ENCODE measurements at places on chromosomes 7 and 10. TPM values are rescaled to one million over a fixed set of nuclear protein-coding genes. Genes with fewer than 3 reads are reported as not detected.

GRCh38 chr10:132929953-132930548 is 12.3 kb downstream of the CFAP46 start:
- no peaks in the 10 kb centered on the region for H3K36me3 ChIP-seq
- H3K4me3 ChIP-seq: no peak overlapping the region
- H3K27me3 ChIP-seq: no peaks in the 10 kb centered on the region
- H3K27ac ChIP-seq: no peak overlapping the region
- DNase-seq: peak; percentile 69

- no peak overlapping the region for H3K27ac ChIP-seq
- H3K27me3 ChIP-seq: no peaks in the 10 kb centered on the region
- H3K4me1 ChIP-seq: peaks cover 31% of the 10 kb centered on the region
- H3K36me3 ChIP-seq: no peaks in the 10 kb centered on the region
These were observed 39.6 kb downstream of the VSTM4 start for GRCh38 chr10:49075743-49076142.

GRCh38 chr7:21675255-21675654 is 132.4 kb downstream of the DNAH11 start:
- H3K27ac ChIP-seq: no peak overlapping the region
- no peak overlapping the region for H3K4me3 ChIP-seq
- H3K36me3 ChIP-seq: no peaks in the 10 kb centered on the region
- no peaks in the 10 kb centered on the region for H3K27me3 ChIP-seq

Gene FAM185A
- 8.1 TPM for total RNA-seq

Gene AASS
- 35.6 TPM for total RNA-seq

DNA sequence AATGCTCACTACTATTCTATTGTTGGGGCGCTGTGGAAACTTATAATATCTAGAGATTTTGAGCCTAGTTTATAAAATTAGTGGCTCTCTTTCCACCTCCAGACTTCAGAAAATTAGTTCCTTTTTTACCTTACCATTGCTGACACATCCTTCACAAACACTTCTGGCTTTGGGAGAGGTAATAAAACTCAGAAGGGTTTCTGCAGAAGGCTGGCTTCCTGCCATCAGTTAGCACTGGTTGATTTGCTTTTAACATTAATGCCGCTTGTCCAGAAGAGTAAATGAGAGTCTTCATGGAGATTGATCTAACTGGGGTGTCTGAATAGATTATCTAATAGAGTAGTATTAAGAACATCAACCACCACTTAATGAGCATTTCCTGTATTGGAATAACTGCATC is 20.3 kb downstream of the ACSM6 start:
- no peaks in the 10 kb centered on the region for H3K27me3 ChIP-seq
- H3K27ac ChIP-seq: no peak overlapping the region
- H3K4me1 ChIP-seq: no peaks in the 10 kb centered on the region
- H3K36me3 ChIP-seq: no peaks in the 10 kb centered on the region

DNA sequence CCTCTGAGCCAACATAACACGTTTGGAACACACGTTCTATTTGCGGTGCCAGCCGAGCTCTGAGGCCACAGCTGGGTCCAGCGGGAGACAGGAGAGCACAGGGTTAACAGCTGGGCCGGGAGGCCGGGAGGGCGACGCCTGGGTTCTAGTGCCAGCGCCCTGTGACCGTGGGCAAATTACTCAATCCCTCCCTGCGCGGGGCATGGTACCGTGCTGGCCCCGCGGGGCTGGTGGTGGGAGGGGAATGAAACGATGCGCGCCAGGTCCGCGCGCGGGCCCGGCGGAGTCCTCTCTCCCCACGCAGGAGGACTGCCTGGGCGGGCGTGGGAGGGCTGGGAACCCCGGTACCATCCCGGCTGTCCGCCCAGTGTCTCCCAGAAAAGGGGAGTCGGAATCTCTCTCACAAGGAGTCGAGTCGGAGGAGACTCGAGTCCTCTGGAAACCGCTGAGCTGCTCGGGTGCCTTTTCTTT is 30.4 kb downstream of the LEP start:
- H3K27ac ChIP-seq: no peak overlapping the region
- H3K4me3 ChIP-seq: peak overlapping the region; percentile 11
- peak; percentile 58 for DNase-seq
- peaks cover 35% of the 10 kb centered on the region for H3K27me3 ChIP-seq

- H3K4me1 ChIP-seq: no peaks in the 10 kb centered on the region
- H3K27ac ChIP-seq: no peak overlapping the region
- H3K36me3 ChIP-seq: peaks cover 10% of the 10 kb centered on the region
These were observed 13.7 kb downstream of the CISD1 start for GRCh38 chr10:58282615-58283014.

- peak; percentile 68 for DNase-seq
- no peak overlapping the region for H3K27ac ChIP-seq
- peak overlapping the region; percentile 8 for H3K4me3 ChIP-seq
- H3K36me3 ChIP-seq: no peaks in the 10 kb centered on the region
- H3K27me3 ChIP-seq: no peaks in the 10 kb centered on the region
These were observed 232.5 kb downstream of the SKIDA1 start for GRCh38 chr10:21292763-21293517.

DNA sequence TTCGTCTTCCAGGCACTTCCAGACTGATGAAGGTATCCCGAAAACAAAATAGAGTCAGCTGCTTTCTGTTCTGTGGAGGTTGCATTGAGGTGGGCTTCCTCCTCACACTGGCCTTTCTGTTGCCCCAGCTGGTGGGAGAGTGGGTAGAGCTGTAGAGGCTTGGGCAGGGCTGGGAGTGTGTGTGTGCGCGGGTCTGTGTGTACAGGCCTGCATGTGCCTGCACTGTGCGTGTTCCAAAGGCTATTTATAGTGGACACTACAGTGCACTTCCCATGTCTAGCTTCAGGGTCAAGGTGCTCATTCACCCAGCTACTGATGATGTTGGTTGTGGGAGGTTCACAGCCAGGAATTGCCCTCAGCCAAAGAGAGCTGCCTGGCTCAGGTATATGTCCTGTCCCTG is 260.1 kb upstream of the HABP2 start:
- no peak for DNase-seq
- no peaks in the 10 kb centered on the region for H3K36me3 ChIP-seq
- no peaks in the 10 kb centered on the region for H3K4me1 ChIP-seq
- H3K4me3 ChIP-seq: no peak overlapping the region

DNA sequence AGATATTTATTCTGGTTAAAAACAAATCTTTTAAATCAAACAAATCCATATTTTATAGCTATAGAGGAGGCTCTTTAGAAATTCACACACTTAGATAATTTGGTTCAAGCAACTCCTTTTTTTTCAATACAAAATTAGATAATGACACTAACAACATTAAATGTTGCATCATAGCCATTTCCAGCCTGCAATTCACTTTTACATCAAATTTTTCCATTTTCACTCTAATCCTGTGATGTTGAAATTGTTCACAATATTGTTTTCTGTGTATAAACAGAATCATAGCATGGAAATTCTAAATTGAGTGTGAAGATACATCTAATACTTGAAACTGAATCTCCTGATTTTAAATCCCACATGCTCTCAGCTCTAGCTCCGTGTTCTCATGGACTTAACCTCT is 482.6 kb downstream of the INHBA start:
- H3K27ac ChIP-seq: no peak overlapping the region
- no peak overlapping the region for H3K4me3 ChIP-seq
- no peak for DNase-seq
- no peaks in the 10 kb centered on the region for H3K4me1 ChIP-seq

- H3K27ac ChIP-seq: peak overlapping the region; percentile 42
- no peaks in the 10 kb centered on the region for H3K36me3 ChIP-seq
- no peaks in the 10 kb centered on the region for H3K4me1 ChIP-seq
These were observed 61.9 kb downstream of the FOXL3 start for GRCh38 chr7:351681-352480.

DNA sequence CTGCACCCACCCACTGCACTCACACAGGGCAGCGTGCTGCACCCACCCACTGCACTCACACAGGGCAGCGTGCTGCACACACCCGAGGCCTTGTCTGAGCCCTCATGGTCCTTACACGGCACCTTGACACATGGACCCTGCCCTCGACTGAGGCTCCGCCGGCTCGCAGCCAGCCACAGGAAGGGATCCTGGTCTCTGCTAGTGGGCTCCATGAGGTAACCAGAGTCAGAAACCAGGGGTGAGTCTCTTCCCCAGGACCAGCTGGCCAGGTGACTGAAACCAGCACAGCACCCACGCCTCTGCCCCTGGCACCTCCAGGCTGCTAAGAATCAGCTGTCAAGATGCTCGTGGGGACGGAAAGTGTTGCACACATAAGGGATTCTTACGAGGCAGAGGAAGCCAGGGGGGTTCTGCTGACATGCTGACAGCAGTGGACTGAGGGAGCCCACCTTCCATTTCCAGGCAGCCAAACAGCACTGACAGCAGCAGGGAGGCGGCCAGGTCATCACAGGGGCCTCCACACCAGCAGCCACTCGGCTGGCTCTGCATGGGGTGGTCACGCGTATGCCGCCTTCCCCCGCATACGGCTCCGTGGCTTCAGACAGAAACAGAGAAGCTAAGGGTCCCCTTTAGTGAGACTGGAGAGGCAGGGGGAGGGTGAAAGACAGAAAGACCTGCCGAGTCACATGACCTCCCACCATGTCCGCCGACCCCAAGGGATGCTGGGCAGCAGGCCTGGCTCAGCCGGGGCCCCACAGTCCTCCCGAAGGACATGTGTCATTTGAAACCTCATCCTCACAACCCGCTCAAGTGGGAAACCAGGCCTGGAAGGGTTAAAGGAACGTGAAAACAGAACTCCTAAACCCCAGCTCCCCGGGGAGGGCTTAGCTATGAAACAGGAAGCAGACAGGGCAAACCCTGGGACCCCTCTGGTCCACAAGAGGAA is 34.2 kb downstream of the GPER1 start:
- DNase-seq: peak; percentile 46
- H3K4me3 ChIP-seq: no peak overlapping the region
- no peaks in the 10 kb centered on the region for H3K27me3 ChIP-seq
- no peak overlapping the region for H3K27ac ChIP-seq
- peaks cover 2% of the 10 kb centered on the region for H3K36me3 ChIP-seq

DNA sequence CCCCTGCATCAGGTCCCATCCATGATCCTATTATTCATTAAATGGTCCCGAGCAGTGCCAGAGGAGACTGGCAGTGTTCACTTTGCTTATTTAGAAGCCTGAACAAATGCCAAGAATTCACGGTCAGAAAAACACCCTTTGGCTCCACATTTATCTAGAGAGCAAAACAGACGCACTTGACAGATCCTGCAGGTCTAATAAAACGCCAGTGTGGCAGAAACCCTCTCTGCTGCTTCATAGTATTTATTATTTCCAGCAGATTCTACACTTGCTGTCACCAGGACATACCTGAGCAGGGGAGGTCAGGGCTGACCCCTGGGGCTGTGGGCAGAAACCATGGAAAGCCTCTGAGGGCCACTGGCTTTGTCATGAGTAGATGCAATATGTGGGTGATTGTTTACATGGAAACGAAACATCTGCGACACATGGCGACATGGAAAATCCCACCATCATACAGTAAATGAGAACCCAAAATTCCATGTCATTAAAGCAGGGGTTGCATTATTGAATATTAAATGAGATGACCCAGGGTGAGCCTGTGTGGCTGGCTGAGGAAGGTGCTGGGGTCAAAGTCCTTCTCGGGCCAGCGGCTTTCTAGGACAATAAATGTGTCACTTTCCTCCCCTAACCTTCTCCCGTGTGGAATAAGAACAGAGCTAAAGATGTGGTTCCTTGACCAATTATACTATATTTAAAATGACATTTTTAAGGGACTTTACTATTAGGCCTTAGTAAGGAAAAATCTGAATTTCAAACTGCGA is 205.9 kb upstream of the SVIL start:
- H3K27ac ChIP-seq: peak overlapping the region; percentile 31
- no peak overlapping the region for H3K4me3 ChIP-seq
- H3K4me1 ChIP-seq: no peaks in the 10 kb centered on the region
- H3K36me3 ChIP-seq: no peaks in the 10 kb centered on the region
- no peaks in the 10 kb centered on the region for H3K27me3 ChIP-seq

- DNase-seq: no peak
- no peaks in the 10 kb centered on the region for H3K4me1 ChIP-seq
- no peak overlapping the region for H3K27ac ChIP-seq
- H3K36me3 ChIP-seq: no peaks in the 10 kb centered on the region
These were observed 154.7 kb downstream of the PON1 start for GRCh38 chr7:95169678-95170077.
